RPMI7951 (cell line): ENCODE measurements at places on chromosomes 16 and 17.
A peak's percentile ranks its signal among the peaks of the same experiment; 100 is the strongest.

DNA sequence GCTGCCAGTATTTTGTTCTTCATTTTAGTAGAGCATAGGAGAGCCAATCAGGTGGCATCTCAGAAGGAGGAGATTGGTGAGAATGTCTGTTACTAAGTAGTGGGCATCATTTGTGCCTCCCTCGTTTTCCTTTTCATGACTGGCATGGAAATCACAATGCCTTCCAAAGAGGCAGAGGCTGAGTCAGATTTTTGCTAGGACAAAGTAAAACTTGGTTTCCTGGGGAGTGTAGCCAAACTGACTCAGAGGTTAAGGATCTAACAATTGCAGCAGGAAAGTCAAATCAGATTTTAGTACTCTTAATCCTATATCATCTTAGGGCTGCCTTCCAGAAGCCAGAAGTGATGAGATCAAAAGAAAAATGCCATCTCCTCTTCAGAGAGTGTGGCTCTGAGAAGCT is 138.7 kb downstream of the ANKFN1 start:
- peak; percentile 78 for DNase-seq

DNA sequence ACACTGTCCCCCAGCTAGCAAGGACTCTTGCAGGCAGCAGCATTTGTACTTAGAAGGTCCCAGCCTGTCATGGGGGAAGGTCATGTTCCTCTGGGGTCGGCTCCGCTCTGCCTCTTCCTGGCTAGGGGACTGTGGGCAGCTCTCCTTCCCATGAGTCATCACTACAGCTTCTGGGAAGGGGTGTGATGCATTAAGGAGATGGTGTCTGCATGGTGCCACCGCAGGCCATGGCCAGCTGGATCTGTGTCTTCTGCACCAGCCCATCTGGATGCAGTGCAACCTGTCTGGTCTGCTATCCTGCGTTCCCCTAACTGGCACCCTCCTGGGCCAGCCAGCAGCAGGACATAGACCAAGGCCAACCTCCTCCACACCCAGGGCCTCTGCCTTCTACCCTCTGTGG is 6.3 kb downstream of the STARD3 start:
- DNase-seq, result peak; percentile 65

GRCh38 chr17:28572259-28573039 is 1.1 kb upstream of the PIGS start:
- DNase-seq, result no peak

GRCh38 chr16:84302111-84302954 is 7.7 kb downstream of the WFDC1 start:
- peak; percentile 29 for DNase-seq

- DNase-seq, result peak; percentile 76
Observed at GRCh38 chr16:77807-78443, at the start of gene MPG. MPG (plus strand) TSS chr16:78225; CDS start chr16:78310, 85 bp downstream.

- no peak for DNase-seq
Observed at GRCh38 chr16:28537964-28538732, 626 bp downstream of the NUPR1 start.

GRCh38 chr16:85081038-85081437 is 31.2 kb downstream of the CIBAR2 start:
- no peak for DNase-seq

- DNase-seq, result no peak
Observed at GRCh38 chr16:89593841-89594240, 18.3 kb downstream of the CPNE7 start.

DNA sequence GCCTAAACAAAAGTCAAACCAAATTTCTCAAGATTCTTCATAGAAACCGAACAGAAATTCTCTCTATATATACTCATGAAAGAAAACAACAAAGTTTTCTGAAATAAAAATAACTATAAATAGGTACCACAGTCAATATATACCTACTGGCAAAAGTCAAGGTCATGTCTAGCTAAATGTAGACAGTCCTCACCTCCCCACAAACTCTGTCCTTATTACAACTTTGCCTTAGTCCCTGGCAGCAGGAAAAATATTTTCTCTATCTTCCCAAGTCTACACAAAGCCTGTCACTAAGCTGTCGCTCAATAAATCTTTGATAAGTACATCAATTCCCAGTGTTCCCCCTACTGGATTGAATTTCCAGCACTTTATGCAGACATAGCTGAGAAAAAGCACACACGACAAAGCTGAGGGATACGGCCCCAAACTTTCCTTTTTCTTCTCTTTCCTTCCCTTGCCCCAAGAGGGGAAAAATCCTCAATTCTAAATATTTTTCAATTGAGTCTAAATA is 2.7 kb downstream of the CFAP20 start:
- no peak for DNase-seq

DNA sequence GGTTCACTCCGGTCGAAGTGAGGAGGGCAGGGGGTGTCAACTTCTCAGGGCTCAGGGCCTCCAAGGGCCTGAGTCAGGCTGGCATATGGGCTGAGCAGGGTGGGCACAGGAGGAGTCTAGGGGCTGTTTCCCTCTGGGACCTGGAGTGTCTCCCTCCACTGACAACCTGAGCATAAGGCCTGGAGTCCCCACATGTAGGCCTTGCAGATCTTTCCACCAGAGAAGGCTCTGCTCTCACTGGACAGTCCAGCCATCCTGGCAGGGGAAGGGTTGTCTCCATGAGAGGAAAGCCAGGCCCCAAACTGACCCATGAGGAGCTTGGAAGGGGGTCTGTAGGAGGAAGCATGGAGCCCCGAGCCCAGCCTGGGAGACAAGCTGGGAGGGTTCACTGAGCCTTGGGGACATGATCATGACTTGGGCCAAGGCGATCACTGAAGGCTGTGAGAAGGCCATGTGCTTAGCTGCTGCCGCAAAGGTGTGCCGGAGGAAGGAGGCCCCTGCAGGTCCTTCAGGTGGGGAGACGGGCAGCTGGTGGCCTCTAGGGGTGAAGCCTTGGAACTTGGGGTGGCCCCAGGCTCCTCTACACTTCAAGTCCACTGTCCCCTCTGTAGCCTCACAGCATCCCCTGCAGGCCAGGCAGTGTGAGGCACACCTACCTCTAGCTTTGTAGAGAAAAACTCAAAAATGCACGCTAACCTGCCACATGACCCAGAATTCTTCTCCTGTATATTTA is 9.9 kb downstream of the CMTM2 start:
- DNase-seq, result peak; percentile 35

- no peak for DNase-seq
Observed at GRCh38 chr16:4249530-4250308, 7.8 kb upstream of the SRL start.

- no peak for DNase-seq
Observed at GRCh38 chr17:45775148-45775547, 9.0 kb upstream of the CRHR1 start.

DNA sequence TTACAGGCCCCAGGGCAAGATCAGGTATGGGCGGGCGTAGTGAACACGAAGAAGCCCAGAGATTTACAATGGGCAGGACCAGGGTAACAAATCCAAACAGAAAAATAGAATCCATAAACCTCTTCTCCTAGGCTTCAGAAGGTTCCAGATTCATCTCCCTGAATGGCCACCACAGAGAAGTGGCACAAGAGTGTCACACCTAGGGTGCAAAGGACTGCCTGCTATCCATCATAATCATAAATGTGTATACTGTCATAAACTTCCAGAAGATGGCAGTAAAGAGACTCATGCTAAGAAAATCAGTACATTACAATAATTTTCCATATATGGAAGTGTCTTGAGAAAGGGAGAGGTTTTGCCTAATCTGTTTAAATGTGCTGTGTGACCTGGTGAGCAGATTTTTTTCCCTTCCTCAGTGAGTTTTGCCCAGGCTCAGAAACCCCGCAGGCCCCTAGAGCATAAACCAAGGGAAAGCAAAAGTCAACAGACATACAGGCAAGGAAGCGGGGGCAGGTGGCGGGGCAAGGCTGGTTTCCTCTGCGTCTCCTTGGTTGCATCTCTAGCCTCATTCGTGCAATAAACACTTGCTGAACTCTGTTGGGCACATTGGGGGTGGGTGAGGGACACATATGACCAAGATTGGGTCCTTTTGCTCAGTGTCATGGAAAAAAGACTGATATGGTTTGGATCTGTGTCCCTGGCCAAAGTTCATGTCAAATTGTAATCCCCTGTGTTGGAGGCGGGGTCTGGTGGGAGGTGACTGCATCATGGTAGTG is 92.0 kb upstream of the CDH5 start:
- peak; percentile 51 for DNase-seq

DNA sequence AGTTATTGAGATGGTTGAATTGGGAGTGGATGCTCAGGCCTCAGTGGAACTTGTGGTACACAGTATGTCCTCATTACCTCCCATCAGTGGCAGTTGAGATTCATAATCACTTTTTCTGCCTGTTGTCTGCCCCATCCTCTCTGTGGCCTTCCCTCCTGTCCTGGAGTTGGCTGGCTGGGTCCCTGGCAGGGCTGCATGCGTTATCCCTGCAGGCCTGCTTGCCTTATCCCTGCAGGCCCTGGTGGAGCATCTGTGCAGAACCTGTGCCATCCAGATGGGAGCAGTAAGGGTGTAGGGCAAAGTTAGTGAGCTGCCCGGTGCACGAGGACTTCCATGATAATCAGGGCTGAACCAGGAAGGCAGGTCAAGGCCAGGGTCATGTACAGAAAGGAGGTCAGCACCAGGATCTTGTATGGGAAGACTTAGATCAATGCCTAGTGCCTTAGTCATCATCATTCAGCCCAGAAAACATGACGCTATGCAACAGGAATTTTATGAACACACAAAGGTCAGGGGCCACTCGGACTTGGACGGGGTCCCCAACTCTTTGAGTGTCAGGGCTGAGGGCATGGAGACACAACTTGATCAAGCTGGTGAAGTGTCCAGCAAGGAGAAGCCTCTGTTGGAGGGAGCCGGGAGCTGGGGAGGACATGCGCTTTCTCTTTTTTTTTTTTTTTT is 47.2 kb downstream of the ABCC1 start:
- peak; percentile 92 for DNase-seq
